ENCODE measurements at places on chromosomes 2 and 18.
A peak's percentile ranks its signal among the peaks of the same experiment; 100 is the strongest.

DNA sequence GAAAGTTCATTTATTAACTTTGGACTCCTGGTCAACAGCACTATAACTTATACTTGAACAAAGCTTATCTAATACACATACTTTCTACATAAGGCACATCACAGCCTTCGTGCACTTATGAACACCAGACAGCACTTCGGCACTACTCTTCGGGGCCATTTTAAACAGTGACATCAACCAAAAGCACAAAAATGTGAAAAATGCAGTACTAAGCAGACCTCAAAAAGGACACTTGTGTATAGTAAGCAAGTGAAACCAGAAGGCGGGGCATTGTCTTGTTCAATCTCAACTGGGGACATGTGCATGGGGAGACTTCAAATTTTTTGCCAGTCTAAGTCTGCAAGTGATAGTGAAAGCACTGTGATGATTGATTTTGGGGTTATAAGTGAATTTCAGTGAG lies 163.0 kb downstream of the NCKAP5 start:
- DNase-seq: no peak

DNA sequence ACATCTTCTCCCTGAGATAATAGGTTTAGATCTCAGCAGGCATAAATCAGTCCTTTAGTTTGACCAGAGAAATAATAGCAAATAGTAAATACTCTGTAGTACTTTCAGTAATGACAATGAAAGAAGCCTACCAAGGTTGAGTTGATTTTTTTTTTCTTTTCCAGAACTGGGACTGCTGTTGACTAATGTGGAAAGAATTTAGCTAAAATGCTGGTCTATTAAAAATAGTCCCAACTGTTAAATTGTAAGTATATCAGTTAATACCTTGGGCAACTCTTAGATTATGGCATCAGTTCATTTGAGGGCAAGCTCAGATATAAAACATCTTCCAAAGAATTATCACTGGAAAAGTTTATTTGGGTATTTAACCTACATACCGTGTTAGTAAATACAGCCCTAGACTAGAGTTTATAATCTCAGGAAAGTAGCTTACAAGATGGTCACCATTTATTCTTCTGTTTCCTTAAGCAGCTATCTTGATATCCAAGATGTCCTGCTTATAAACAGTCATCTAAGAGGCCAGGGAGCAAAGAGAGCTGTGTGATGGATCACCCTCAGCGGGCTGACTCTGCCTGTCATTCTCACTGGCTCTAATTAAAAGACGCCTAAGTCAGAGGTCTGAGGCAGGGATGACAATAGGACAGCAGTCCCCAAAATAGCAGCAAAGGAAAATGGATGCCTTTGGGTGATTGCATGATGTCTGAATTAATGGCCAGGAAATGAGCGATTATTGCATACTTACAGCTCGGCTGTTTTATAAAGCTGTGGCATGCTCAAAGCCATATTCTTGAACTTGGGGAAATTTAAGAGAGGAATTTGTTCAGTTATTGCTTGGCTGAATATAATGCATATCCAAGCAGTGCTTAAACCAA lies 121.3 kb downstream of the MTX2 start:
- DNase-seq: no peak

DNA sequence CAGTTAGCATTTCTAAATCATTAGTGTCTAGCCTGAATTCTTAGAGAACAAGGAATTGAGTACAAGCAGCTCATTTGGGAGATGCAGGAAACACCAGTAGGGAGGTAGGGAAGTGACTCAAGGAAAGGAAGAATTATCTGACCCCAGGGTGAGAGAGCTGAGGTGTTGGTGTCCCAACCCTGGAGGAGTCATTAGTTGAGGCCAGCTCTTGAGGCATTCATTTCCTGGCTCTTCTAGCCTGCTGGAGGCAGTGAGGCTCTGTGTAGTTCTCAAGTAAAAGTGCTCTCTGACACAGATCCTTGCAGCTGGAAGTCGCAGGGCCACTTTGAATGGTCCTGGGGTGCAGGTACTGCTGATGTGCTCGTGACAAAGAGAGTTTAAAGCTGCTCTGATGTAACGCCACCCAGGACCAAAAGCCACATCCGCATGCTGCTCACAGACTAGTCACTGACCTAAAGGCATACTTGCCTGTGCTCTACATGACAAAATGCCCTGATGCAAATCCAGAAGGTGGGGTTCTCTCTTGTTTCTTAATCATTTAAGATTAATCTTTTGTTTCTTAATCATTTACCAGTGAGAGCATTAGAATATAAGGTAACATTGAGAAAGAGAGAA lies 299.5 kb upstream of the LYPD1 start:
- DNase-seq: no peak

DNA sequence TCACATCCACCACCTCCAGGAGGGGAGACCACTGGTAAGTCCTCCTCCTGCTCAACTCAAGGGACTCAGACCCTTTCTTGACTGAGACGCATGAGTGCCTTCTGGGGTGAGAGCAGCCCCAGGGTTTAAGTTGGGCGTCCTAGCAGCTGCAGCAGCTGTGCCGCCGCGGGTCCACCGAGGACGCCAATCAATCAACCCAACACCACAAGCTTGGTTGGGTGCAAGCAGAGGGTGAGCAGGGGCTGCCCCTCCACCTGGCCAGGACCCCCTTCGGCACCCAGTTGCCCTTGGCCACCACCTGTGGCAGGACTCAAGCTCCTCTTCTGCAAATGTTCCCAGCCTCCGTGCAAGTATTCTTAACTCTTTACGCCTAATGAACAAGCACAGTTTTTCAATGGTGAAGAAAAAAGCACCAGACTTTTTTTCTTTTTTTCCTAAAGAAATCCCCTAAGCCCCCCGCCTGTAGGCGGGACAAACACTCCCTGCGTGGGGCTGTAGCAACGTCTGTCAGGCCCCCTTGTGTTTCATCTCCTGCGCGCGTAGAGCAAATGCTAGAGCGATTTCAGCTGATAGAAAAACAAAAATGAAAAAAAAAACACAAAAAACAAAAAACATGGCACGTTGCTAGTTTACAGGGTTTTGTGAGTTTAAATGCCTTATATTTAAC lies 197.1 kb downstream of the LOXHD1 start:
- DNase-seq: no peak

- peak; percentile 97 for DNase-seq
Observed at GRCh38 chr2:234203135-234203984, 152.9 kb downstream of the SPP2 start.

- DNase-seq: no peak
Observed at GRCh38 chr2:170660409-170660808, 54.7 kb upstream of the SP5 start.

GRCh38 chr2:120299561-120299960 lies 46.4 kb upstream of the INHBB start:
- no peak for DNase-seq

- DNase-seq: no peak
Observed at GRCh38 chr2:61660511-61661388, 122.6 kb upstream of the XPO1 start.

DNA sequence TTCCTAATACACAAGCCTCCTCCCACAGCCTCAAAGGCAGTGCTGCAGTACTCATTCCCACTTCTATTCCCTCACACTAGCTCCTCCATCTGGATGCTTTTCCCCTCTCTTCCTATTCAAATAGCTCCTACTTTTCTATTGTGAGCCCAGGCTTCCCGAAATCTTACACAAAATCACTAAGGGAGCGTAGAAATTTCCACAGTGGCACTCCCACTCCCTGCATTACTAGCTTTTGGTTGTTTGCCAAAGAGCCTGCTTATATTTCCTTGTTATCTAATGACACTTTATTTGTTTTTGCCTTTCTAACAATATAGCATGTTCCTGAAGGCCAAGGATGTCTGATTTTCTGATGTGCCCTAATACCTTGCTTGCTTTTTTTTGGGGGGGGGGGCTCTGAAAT lies 10.9 kb downstream of the EPAS1 start:
- no peak for DNase-seq

- no peak for DNase-seq
Observed at GRCh38 chr2:219870041-219870440, 242.6 kb downstream of the SLC4A3 start.

DNA sequence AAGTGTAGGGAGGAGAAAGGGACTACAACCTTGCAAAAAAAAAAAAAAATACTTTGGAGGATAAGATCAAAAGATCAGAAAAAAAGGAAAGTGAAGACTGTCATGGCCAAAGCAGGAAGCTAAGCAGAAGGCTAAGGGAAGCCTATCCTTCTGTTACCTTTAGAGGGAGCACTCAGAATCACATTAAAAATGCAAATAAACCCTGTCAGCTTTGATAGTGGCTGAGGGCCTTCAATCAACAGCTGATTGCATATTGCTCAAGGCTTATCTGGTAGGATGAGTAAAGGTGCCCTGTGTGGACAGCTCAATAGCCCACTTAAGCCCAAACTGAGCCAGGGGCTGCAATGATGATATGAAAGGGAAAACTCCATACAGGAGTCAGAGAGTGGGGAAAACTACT lies 1021.2 kb downstream of the LRP1B start:
- no peak for DNase-seq

GRCh38 chr2:98394595-98395153 lies 48.4 kb downstream of the CNGA3 start:
- DNase-seq: no peak

DNA sequence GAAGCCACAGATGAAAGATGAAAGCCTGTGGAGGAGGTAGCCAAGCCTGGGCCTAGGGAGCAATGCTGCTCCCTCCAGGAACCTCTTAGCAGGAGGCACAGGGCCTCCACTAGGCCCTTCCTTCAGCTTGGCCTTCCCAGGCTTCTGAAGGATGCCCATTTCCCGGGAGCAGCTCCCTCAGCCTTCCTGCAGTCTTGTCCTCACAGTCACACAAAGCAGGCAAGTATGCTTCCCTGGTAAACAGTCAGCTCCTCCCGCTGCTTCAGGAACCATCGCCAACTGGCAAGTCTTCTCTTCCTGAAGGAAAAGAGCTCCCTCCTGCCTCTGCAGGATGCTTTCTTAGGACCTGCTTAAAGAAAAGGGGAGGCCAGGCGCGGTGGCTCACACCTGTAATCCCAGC lies 53.2 kb downstream of the SMAD7 start:
- DNase-seq: no peak

DNA sequence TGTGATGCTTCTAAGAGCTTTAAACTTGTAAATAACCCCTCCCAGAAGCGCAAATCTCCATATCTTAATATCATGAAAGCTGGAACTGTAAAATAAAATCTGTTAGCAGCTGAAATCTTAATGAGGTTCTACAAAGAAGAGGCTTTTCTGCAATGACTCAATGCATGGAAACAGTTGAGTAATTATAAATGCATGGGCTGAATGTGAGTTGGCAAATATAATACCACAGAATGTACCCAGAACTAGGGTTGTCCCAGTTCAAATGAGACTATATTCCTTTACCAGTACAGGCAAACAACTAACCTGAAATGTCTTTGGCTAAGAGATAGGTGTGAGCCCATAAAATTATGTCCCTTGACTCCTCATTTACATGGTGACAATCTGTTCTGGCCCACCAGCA lies 52.9 kb downstream of the SATB2 start:
- no peak for DNase-seq

DNA sequence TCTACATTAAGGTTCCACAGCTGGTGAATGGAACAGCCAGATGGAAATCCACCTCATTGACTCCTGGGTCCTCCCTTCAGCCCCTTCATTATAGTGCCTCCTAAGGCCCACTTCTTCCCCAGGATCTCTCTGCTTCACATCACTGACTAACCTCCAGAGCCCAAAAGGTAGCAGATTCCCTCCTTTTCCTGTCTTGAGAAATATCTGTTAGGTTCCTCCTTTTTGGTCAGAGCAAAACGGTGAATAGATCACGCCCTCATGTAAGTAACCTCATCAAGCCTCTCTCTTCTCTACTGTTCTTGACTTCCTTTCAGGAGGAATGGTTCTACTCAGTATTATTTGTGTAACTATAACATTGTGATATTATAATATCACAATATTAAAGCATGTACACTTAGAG lies 155.0 kb upstream of the SRD5A2 start:
- no peak for DNase-seq

DNA sequence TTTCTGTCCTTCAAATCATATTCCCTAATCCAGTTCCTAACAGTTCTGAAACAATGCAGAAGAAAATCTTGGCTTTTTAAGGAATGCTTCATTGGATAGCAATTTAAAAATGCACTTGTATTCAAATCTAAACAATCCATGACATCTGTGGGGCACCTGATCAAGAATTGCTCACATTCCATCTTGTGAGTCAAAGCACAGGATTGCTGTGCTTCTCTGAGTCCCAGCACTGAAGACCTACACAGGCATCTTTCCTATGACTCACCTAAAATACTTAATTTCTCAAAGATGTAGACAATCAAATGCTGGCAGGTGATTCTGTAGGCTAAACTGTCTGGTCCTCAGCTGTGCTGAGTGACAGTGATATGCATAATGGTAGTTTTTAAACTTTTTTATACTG lies 10.1 kb upstream of the ATP8B1 start:
- DNase-seq: peak; percentile 31

GRCh38 chr2:58032764-58033080 lies 13.9 kb upstream of the VRK2 start:
- DNase-seq: no peak

- no peak for DNase-seq
Observed at GRCh38 chr2:73289304-73289703, 4.0 kb downstream of the EGR4 start.

- peak; percentile 78 for DNase-seq
Observed at GRCh38 chr18:63518178-63519012, 23.8 kb upstream of the SERPINB12 start.

GRCh38 chr2:1874101-1874865 lies 130.0 kb upstream of the PXDN start:
- no peak for DNase-seq

DNA sequence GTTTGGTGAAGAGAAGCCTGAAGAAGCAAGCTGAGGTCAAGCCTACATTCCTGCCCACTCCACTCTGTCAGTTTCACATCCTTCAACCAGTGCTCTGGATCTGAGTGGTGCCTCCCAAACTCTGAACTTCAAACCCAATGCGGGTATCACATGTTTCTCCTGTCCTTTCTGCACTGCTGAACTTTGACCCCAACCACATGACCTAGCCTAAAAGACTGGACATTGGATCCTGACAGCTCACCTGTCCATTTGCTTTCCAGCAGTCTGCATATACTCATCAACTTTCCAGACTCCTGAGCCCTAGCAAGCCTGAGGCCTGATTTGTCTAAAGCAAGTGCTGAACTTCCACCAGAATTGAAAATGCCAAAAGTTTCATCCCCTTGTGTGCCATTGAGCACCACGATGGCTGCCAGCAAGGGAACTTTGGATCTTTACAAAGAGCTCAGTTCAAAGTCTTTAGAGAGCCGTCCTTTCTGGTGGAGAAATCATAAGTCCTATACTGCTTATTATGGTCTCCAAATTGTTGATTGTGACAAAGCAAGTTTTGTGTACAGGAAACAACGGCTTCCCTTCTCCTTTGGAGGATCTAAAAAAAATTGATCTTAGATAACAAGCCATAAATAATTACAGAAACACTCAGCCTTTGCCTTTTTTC lies 37.6 kb upstream of the ITGA6 start:
- DNase-seq: no peak

- no peak for DNase-seq
Observed at GRCh38 chr2:218465987-218466633, 47.2 kb downstream of the VIL1 start.

- DNase-seq: no peak
Observed at GRCh38 chr2:230890646-230891045, 25.9 kb downstream of the ITM2C start.

DNA sequence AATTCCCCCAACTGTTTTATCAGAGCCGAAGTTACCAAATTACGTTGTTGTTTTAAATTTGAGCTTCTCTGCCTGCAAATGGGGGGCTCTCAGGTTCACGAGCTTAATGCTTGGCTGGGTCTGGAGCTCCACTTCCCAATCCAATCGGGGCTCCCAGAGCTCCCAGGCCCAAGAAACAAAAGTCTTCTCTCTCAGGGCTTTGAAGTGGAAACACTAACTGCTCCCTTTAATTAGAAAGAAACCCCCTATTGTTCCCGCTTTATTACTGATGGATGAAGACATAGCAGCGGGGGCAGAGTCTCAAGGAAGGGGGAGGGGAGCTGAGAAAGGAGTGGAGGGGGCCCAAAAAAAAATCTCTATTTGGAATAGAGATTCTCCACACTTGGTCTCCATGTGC lies 15.6 kb upstream of the PKDCC start:
- DNase-seq: no peak
